HFFc6 (cell line): ENCODE measurements at places on chromosomes 3 and 15.

- no peak for DNase-seq
Measured at GRCh38 chr15:92631721-92632120, 23.9 kb downstream of the FAM174B start.

DNA sequence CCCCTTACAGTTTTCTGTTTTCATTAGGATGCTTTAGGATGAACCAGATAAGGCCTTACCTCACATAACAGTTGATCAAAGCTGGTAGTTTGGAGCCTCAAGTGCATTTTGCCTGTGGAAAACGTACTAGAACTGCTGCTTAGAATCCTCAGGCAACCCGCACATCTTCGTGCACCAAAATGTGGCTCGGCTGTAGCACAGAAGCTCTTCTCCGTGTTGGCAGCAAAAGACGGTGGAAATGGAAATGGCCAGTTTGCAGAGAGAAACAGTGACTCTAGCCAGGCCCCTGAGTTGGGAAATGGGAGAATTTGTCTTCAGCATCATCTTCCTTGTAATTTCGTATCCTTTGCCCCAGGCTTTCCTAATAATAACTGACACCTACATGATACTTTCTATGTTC, 20.6 kb downstream of the TLNRD1 start:
- DNase-seq, result no peak

- DNase-seq, result no peak
Measured at GRCh38 chr3:118760585-118761290, 273.9 kb downstream of the IGSF11 start.

DNA sequence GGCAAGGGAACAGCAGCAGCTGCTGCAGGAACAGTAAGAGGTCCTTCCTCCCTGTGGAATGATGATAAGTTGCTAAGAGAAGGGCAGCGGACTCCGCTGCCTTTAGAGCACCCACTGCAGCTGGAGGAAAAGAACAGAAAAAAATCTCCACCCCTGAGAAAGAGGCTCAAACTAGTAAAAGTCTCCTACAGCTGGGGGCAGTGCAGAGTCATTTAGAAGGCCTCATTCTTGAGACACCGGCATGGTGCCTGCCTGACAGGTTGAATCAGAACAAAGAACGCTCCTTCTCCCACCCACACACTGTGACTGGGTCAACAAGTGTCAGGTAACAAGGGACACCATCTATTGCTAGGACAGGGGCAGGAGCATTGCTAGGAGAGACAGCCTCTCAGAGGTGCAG, 188.4 kb downstream of the ABHD5 start:
- no peak for DNase-seq

DNA sequence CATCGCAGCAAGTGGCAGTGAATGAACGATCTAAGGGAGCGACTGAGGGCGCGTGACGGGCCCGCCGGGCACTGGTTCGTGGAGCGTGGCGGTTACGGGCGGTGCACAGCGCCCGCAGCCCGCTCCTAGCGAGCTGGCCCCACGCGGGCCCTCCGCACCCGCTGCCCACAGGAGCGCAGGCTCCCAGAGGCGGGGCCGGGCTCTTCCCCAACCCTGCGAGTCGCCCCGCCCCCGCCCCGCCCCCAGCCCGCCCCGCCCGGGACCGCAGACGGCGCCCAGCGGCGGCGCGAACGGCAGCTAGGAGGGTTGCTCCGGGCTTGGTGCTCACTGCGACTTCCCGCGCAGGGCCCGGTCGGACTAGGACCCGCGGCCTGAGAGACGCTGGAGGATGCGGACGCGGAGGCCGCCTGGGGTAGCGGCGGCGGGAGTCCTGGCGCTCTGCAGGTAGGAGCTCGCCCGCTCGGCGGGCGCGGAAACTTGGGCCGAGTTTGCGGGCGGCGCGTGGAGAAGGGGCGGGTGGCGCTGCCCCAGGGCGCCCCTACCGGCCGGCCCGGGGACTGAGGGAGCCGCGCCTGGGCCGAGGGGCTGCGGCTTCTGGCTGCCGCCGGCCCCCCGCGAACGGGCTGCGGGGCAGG, at the start of gene C15orf39:
TSS of gene C15orf39 (plus strand) at position 267 of the 635 bp plus-strand sequence. CDS start 4,167 bp downstream, outside the sequence.
- peak; percentile 26 for DNase-seq

- DNase-seq, result no peak
Measured at GRCh38 chr3:154132777-154133375, 11.7 kb downstream of the ARHGEF26 start.

GRCh38 chr15:31270767-31271166, 55.9 kb upstream of the KLF13 start:
- no peak for DNase-seq

- DNase-seq, result no peak
Measured at GRCh38 chr3:102161384-102162006, 273.3 kb upstream of the ZPLD1 start.

- DNase-seq, result no peak
Measured at GRCh38 chr3:124131580-124131979, 139.7 kb upstream of the ROPN1 start.

DNA sequence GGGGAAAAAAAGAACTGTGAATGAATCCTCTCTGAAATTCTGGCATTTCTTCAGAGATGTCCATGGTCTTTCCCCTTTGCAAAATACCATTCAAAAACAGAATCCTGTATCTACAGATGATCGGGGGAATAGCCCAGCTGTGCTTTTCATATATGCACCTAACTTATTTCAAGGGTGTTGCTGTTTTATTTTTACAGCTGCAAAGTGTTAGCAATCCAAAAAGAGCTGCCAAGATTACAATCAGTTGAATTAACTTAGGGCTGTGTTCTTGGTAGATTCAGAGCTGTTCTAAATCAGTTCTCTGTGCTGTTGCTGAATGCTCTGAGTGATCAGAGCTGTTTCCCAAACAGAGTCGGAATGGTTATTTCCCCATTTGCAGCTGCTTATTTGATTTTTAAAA, 175.7 kb upstream of the SEMA6D start:
- DNase-seq, result no peak

- peak; percentile 78 for DNase-seq
Measured at GRCh38 chr3:153614563-153614962, 452.5 kb downstream of the RAP2B start.

GRCh38 chr15:94480289-94480834, 249.0 kb downstream of the MCTP2 start:
- DNase-seq, result no peak

GRCh38 chr15:68930268-68931022, at the start of gene SPESP1:
SPESP1 (plus strand) TSS chr15:68930525; CDS start chr15:68930654, 129 bp downstream.
- DNase-seq, result no peak

- DNase-seq, result peak; percentile 94
Measured at GRCh38 chr15:70271422-70272088, 173.8 kb upstream of the TLE3 start.

DNA sequence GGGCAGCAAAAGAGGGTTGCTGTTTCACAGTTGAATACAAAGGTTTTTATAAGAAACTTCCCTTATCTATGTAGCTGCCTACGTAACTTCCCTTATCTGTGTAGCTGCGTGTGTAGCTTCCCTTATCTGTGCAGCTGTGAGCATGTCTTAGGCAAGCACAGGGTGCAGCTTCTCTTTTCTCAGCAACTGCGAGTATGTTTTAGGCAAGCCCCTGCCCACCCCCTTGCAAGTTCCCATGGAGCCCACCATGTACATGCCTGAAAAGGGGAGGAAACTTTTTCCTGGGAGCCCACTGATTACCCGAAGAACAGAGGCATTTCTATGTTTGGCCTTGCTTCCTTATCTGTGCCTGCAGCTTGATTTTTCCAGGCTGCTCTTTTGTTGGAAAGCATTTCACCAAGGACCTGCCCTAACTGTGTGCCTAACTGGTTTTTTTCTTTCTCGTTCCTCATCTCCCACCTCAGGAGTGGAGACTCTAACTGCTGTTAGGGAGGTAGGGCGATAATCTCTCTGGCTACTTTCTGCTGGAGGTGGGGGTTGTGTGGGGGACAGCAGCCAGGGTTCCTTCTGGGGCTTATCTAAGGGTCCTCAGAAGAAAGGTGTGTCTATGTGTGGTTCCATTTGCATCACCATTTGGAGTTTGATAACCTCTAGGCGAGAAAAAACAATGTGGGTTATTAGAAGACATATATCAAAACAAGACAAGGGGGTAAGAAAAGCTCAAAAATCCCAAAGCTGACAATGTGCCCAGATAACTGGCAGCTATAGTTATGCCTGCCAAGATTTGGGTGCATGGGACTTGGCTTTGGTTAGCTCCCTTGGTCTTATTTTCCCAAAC, 26.0 kb downstream of the SORD start:
- DNase-seq, result no peak

- peak; percentile 75 for DNase-seq
Measured at GRCh38 chr3:65955792-65956477, 82.8 kb downstream of the MAGI1 start.

DNA sequence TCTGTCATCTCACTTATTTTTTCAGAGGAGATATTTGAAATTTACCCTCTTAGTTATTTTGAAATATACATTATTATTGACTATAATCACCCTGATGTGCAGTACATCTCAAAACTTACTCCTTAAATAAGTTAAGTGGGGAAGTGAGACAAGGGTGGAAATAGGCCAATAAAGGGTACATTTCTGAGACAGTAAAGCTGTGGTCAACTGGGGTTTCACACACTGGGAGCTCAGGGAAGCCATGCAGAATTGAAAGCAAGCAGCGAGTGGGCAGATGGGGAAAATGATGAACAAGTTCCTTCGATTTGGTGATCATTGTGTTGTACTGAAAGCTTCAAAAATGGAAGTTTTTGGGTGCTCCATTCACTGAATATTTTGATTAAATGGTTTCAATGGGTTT, 21.6 kb upstream of the MOBP start:
- no peak for DNase-seq

- no peak for DNase-seq
Measured at GRCh38 chr3:149648525-149648924, 9.3 kb downstream of the WWTR1 start.

DNA sequence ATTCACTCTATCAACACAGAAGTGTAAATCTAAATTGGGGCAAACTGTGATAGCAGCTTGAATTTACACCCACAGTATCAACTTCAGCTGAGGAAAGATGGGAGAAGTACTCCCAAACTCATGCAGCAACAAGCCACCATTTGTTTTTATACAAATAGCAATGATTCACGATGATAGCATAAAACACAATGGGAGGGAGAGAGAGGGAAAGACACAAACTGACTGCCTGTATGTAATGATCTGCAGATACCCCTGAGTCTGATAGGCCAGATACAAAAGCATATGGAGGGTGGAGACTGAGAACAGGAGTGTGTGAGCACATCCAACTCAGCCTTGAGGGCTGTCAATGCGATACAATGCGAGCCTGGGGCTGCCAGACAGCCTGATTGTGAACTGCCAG, 79.2 kb downstream of the CNTN3 start:
- DNase-seq, result no peak

GRCh38 chr15:57541271-57541670, 50.4 kb upstream of the MYZAP start:
- DNase-seq, result no peak

DNA sequence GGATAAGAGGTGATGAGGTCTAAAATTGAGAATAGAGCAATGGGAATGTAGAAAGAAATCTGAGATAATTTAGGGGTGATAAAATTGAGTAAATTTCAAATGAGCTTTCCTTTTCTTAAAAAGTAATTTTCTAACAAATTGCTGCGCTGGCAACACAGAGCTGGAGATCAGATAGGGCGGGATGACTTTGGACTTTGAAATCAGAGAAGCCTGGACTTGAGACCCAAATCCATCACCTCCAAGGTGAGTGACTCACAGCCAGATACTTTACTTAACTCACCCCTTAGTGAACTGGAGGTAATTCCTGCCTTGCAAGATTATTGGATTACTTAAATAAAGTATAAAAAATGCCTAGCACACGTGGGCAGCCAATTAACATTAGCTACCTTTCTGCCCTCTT, 80.8 kb downstream of the P2RY1 start:
- DNase-seq, result no peak

GRCh38 chr3:191376516-191377141, 46.3 kb upstream of the UTS2B start:
- peak; percentile 87 for DNase-seq

DNA sequence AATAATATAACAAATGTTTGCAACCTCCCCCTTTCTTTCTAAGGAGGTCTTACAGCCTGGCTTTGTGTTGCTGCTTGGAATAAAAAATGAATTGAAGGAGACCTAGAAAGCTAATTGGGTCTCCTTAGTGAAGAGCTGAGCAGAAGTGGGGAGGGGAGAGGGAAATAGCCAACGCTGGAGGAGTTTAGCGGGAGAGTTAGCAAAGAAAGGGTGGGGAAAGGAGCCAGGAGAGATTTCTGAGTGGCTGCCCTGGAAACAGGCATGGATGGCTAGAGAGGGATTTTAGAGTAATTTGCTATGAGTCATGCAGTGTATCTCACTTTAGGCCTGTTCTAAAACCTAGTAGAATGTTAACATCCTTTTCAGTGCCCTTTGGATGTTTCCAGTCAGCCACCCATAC, 45.2 kb upstream of the PFN2 start:
- DNase-seq, result no peak

DNA sequence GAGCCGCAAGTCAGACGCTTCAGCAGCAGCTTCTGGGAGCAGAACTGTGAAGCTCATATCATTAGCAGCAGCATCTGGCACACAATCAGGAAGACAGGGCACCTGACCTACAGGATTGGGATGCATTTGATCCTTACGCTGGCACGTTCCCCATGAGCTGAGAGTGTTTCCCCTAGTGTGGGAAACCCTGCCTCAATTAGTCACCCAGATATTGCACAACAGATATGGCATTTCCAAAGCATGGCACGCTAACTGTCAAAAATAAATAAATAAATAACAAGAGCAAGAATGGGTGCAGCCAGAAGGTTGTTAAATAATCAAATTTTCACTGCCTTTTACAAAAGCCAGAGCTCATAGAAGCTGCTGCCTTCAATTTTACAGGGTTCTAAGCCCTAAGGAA, 189.6 kb upstream of the THBS1 start:
- no peak for DNase-seq

DNA sequence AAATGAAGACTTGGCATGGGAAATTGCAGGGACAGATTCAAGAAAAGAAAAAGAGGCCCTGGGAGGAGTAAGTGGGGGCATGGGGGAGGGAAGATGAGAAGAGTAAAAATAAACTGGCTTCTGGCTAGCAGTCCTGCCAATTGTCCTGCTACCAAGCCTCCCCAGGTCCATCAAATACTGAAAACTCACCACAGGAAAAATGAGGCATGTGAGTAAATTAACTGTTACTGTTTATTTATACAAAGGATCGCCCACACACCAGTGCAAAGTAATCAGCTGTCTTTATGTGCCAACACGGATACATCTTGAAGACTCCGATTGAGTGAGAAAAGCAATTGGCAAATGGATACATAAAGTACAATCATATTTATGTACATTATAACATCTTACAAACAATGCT, 10.7 kb upstream of the KLHL25 start:
- no peak for DNase-seq

GRCh38 chr3:76664816-76665215, 375.1 kb upstream of the ROBO2 start:
- no peak for DNase-seq
